ENCODE measurements at places on chromosomes 2 and 18.

DNA sequence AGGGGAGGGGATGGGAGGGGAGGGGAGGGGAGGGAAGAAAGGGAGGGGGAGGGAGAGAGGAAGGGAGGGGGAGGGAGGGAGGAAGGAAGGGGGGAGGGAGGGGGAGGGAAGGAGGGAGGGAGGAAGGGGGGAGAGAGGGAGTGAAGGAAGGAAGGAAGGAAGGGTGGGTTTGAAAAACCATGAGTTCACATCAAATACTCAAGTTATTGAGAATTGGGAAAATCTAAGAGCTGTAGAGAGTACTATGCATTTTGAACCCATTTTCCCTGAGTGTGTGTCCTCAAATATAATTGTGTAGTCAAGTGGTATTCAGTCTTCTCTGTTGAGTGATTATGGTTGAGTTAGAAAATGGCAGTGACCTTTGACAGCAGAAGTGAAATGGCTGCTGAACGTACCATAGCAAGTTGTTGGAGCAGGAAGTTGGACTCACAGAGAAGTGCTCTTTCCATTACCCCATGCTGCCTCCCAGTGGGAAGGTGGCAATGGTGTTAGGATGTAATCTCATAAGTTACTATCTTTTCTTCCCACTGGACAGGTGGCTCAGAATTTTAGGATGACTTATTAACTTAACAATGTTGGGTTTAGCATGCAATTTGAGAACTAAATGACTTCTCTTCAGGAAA, 214.6 kb downstream of the SETBP1 start:
- DNase-seq = no peak

GRCh38 chr2:88669482-88670214, 21.8 kb upstream of the RPIA start:
- DNase-seq = no peak

DNA sequence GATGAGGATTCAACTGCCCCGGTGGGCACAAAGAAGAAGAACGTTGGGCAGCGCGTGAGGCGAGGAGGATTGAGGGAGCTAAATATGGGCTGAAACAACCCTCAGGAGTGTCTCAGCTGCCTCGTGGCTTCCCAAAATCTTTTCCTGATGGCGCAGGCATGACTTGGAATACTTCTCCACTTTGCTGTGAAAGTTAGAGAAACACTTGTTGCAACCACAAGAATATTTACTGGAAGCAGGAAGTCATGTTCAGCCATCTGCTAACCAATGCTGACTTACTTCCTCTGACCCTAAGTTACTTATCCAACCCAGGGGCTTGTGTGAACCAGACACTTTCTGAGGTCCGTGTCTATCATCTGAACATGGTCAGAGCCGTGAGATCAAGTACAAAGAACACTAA, 148.8 kb downstream of the ARL4C start:
- DNase-seq = no peak

GRCh38 chr2:106638043-106638442, 150.9 kb downstream of the CD8B2 start:
- DNase-seq = peak; percentile 35

DNA sequence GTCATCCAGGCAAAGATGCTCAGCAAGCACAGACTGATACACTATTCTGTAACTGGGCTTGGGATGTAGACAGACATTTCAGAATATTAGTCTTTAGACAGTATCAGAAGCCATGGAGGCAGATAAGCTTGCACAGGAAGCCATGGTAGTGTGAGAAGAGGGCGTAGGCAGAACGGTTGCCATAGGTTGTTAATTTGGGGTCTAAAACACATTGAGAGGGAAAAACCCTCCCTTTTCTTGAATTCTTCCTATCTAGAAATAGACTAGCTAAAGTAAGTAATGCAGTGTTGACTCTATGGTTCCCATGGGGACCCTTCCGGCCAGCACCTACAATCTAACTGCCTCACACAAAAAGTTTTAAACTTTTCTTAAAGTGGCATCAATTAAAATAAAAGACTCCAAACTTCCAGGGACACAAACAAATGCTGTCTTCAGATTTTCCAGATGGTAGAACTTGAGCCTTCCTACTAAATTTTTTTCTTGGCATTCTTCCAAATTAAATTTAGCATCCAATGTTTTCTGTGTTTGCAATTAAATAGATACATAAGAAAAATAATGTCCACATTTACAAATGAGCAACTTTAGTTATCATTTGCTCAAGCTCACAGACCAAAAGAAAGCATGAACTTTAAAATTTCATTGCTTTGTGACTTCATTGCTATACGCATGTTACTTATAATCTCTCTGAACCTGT, 1.9 kb downstream of the PRKRA start:
- no peak for DNase-seq

DNA sequence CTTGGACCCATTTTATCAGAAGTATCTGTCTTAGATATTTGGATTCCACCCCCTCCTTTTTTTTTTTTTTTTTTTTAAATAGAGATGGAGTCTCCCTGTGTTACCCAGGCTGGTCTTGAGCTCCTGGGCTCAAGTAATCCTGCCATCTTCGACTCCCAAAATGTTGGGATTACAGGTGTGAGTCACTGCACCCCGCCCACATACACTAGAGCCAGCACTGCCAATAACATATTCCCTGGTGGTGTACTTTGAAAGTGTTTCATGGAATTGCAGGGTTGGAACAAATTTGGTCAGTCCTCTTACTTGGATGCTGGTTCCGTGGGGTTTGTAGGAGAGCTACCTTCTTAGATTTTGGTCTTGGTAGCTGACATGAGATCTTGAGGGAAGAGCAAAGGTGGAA, 15.0 kb downstream of the PDCL3 start:
- no peak for DNase-seq

GRCh38 chr2:214545898-214546542, 135.2 kb downstream of the VWC2L start:
- DNase-seq = no peak

- DNase-seq = no peak
Measured at GRCh38 chr2:241619597-241620418, 17.1 kb downstream of the THAP4 start.

GRCh38 chr2:209499069-209499468, 75.2 kb downstream of the MAP2 start:
- no peak for DNase-seq

- no peak for DNase-seq
Measured at GRCh38 chr2:122610948-122611609, 855.6 kb downstream of the TSN start.

DNA sequence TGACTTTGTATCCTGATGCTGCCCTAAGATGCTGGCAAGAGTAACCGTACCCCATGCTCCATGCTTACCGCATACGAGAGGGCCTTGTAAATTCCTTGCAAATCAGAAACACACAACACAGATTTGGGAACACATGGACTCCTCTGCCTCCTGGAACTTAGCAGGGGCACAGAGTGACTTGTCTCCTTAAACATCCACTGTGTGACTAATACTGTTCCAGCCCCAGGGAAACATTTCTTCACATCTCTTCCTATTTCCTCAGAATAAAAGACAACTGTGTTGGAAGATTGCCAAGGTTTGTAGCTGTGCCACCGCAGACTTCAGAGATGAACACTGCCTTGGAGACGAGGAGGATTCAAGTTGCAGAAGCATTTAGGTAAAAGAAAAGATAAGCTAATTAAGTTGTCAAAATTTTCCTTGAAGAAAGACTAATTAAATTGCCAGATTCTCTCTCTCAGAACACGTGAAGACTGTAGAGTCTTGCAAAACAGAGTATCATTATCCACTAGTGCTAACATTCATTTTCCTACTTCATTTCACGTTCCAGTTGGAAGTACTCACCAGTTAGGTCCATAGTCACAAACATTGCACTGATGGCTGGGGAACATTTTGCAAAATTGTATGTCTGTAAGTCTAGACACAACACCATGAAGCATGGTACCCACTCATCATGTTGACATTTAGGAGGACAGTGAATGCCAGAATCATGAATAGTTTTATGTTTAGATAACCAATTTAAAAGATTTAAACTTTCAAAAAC, 188.8 kb downstream of the TSN start:
- DNase-seq = no peak

DNA sequence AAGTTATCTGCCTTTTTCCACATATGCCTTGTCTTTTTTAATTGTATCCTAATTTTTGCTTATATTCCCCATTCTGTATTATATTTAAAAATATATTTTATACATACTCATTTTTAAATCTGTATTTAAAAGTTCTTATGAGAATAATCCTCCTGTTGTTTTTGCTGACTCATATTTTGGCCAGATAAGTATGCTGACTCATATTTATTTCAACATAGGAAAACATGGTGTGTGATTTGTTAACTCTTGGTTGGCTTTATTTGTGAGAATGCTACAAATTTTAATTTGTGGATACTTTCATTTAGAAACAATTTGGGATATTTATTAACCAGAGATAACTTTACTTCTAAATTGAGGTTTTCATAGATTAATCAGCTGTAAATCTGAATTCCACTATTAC, 587.7 kb downstream of the CPS1 start:
- DNase-seq = no peak

DNA sequence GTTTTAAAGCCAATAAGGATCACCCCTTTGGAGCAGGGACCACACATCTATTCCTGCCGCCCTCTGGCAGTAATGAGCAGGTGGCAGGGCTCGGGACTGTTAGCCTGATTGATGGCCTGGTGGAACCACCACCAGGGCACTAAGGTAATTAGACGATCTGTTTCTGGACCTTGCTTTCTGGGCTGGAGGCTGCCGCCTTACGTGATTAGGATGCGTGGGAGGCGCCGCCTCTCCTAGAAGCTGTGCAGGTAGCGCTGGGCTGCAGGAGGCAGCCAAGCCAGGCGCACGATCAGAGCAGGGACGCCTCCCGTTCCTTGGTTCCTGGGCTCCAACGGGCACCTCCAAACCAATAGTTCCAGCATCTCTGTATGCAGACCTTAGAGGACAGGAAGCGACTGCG, 242.6 kb upstream of the RAB12 start:
- DNase-seq = no peak

DNA sequence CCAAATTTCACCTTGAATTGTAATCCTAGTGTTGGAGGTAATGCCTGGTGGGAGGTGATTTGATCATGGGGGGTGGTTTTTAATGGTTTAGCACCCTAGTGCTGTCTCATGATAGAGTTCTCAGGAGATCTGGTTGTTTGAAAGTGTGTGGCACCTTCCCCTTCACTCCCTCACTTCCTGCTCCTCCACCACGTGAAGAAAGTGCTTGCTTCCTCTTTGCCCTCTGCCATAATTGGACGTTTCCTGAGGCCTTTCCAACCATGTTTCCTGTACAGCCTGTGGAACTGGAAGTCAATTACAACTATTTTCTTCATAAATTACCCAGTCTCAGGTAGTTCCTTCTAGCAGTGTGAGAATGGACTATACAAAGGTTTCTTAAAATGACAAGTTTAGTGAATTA, 251.8 kb upstream of the NETO1 start:
- no peak for DNase-seq

GRCh38 chr18:74063557-74063956, 84.1 kb downstream of the FBXO15 start:
- DNase-seq = no peak

Measured in muscle of arm (tissue), 14 donors.